ENCODE measurements at places on chromosomes 1 and 21.

DNA sequence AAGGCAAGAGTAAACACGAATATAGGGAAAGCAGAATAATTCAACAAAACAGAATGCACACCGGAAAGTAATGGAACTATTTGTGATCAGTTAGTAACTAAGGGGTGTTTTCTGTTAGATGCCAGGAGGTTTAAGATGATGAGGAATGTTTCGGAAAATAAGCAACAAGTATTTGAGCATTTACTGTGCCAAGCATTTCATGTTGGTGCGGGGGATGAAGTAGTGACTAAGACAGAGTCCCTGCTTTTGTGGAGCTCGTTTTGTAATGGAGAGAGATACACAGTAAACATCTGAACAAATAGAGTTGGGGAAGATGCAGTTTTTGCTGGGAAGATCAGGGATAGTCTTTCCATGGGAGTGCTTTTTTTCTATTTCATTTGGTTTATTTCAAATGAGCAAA, 78.7 kb downstream of the DYRK1A start:
- no peak for DNase-seq

DNA sequence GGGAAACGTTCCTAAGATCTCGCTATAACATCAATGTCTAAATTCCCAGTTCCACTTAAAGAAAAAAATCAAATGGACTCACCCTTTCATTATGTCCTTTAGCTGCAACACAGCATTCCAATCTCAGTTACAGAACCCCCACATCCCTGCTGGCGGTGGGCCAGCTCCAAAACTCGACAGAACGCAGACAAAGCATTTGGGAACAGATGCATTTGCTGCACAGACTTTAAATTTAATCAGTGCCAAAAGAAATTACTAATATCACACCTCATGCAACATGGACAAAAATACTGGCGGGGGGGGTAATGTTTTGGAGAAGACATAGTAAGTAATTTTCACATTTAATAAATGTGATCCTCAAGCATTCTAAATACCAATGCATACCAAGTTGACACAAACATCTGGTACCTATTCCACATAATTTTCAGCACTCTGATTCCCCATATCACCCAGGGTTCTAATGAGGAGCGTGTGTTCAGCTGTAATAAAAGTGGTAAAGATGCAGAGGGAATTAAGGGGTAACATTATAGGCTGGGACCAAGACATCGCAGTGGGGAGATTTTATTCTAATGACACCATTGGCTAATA, 79.7 kb downstream of the TGFBR3 start:
- no peak for DNase-seq

- DNase-seq: no peak
Observed at GRCh38 chr1:42165511-42166210, 1.1 kb upstream of the GUCA2A start.

GRCh38 chr1:205598841-205599668, 32.8 kb downstream of the ELK4 start:
- no peak for DNase-seq

- DNase-seq: no peak
Observed at GRCh38 chr1:169120066-169120465, 13.6 kb downstream of the ATP1B1 start.
